ENCODE measurements at places on chromosomes 1 and 21.
A peak's percentile ranks its signal among the peaks of the same experiment; 100 is the strongest.

DNA sequence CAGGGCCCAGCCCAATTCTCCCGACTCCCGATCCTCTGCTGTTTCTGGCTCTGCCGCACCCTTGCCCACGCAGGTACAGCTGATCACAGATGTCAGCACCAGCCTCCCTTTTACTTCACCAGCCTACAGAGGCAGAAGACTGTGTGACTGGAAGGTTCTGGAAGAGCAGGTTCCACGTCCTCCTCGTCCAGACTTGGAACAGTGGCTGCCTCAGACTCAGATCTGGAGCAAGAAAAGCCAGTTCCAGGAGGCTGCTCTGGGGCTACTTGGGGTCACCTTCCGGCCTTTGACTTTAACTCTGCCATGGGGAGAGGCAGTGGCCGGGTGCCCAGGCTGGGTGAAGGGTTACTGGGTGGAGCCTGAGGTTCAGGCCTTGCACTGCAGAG is 16.1 kb upstream of the KLHDC7A start:
- DNase-seq, result no peak

DNA sequence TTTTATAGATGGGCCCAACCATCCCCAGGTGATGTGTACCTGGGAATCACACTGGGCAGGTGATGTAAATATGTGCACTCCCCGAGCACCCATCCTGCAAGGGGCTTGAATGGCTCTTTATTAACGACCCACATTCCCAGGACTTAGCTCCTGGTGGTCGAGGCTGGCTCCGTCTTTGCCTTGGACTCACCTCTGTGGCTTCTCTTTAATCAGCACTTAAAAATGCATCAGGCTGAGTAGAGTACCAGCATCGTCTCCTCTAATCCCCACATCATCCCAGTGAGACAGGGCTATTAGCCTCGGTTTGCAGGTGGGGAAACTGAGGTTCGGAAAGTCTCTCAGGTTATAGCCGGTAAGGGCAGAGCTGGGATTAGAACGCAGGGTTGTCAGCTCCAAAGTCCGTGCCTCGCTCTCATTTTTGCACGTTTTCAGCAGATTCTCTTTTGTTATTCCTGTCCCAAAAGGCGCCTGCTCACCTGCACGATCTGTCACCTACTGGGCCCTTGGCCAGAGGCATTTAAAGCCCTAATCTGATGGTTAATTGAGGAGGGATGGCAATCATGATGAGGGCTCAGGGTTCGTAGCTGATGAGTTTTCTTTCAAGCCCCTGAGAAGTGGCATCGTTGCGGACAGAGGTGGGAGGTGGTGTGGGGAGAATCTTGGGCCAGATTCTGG is 29.4 kb downstream of the SPSB1 start:
- no peak for DNase-seq

DNA sequence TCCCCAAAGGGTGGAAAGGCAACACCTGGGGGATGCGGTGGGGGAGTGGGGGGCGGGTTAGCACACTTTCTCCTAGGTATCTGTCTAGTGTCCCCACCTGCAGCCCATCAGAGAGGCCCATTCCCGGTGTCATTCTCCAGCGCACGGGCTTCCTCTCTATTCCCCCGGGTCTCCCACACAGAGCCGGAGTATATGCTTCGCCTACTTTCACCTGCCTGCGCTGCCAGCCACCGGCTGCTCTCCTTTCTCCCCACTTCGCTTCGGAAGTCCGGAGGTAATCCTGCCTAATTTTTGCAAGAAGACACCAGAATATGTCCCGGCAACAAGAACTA is 852 bp downstream of the RGS7 start:
- no peak for DNase-seq

DNA sequence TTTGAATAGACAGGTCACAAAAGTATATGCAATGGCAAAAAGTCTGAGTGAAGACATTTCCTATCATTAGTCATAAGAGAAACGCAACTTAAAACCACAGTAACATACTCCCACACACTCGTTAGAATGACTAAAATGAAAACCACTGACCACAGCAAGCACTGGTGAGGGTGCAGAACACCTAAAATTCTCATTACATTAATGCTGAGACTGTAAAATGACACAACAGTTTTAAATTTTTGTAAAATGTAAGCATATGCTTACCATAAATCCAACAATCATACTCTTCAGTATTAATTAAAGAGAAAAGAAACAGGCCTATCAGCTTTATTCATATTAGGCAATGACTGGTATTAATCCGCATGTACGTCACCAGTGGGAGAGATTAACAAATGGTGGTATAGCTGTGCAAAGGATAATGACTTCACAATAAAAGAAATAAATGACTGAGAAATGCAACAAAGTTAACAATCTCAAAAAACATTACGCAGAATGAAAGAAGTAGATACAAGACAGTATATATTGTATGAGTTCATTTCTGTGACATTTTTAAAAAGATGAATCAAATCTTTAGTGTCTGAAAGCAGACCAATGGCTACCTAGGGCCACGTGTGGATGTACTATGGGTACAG is 253.5 kb downstream of the AKT3 start:
- DNase-seq, result peak; percentile 35

GRCh38 chr1:40745176-40745575 is 38.4 kb upstream of the KCNQ4 start:
- no peak for DNase-seq

GRCh38 chr21:23968722-23969647 is 1638.3 kb downstream of the MRPL39 start:
- DNase-seq, result peak; percentile 78

DNA sequence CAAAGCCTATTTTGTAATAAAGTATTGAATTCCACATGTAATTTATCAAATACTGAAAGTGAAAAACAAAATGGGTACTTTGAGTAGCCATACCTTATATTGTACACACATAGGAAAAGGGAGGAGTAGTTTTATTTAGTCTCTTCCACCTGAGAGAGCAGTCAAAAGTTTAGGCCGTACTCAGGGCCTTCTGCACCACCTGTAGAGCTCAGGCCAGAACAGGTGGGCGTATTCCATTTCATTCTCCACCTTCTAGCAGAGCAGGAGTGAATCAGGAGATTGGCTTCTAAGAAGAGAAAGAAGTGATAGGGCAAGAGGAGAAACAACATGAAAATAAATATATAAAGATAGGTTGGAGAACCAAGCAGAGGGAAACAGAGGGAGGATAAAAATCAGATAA is 44.0 kb downstream of the TRAF5 start:
- DNase-seq, result no peak

DNA sequence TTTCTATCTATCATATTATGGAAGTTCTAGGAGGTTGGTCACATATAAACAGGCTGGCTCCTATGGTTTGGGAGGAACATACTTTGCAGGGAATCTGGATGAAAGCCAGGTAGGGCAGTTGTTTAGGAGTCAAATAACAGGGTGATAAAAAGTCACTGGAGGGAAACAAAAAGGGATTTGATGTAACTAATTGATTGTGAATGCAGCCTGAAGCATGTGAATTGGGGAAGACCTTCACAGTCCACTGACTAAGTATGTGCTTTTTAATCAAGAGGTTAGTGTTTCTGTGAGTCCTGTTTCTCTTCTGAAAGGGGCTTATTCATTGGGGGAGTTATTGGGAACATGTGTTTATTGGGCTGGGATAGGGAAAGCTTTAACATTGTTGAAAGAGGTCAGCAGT is 41.3 kb downstream of the HMCN1 start:
- DNase-seq, result no peak

- no peak for DNase-seq
Observed at GRCh38 chr1:9706178-9706577, 54.6 kb downstream of the PIK3CD start.
